ENCODE measurements at places on chromosomes 13 and 19. TPM values are rescaled to one million over a fixed set of nuclear protein-coding genes. Genes with fewer than 3 reads are reported as not detected.

KCTD15 gene
- 79.9 TPM for total RNA-seq

EEF1AKMT1 gene
- 12.8 TPM for total RNA-seq

DAPK3 gene
- total RNA-seq = 63.6 TPM

TUBB4A gene
- not detected for total RNA-seq

APC2 gene
- 0.07 TPM for total RNA-seq

All from airway epithelial cell (primary cell).